ENCODE measurements at places on chromosomes 7 and 10. TPM values are rescaled to one million over a fixed set of nuclear protein-coding genes. Genes with fewer than 3 reads are reported as not detected.

The LEP gene
- not detected for total RNA-seq

- no peak overlapping the region for H3K4me3 ChIP-seq
- no peak overlapping the region for H3K27ac ChIP-seq
- no peak for DNase-seq
- peaks cover 2% of the 10 kb centered on the region for H3K36me3 ChIP-seq
- no peaks in the 10 kb centered on the region for H3K4me1 ChIP-seq
These were observed 35.8 kb downstream of the SCRN1 start for GRCh38 chr7:29953726-29954347.

GRCh38 chr10:11510736-11511135 is 100.7 kb downstream of the USP6NL start:
- DNase-seq: no peak
- H3K27me3 ChIP-seq: no peaks in the 10 kb centered on the region
- H3K27ac ChIP-seq: no peak overlapping the region
- peaks cover 6% of the 10 kb centered on the region for H3K36me3 ChIP-seq
- H3K4me1 ChIP-seq: no peaks in the 10 kb centered on the region

DNA sequence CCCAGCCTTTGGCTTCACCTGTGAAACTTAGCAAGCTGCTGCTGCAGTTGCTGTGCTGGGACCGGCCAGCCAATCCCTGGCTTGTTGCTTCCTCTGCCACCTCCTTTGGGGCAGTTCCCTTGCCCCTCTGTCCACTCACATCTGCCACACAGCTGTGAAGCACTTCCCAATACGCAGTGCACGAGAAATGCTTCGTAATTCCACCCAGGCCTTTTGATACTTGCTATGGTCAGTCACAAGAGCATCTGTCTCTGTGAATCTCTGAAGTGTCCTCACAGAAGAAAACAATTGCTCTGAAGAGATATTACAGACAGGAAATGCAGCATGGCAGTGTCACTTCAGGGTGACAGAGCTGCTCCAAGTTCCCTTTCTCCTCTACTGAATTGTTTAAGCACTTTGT is 208.5 kb downstream of the PTEN start:
- no peak for DNase-seq
- H3K36me3 ChIP-seq: no peaks in the 10 kb centered on the region
- H3K4me3 ChIP-seq: no peak overlapping the region
- no peaks in the 10 kb centered on the region for H3K4me1 ChIP-seq
- H3K27me3 ChIP-seq: no peaks in the 10 kb centered on the region

- no peak for DNase-seq
- H3K4me3 ChIP-seq: no peak overlapping the region
- no peak overlapping the region for H3K27ac ChIP-seq
- no peaks in the 10 kb centered on the region for H3K36me3 ChIP-seq
- H3K27me3 ChIP-seq: no peaks in the 10 kb centered on the region
These were observed 206.3 kb downstream of the FANK1 start for GRCh38 chr10:126102636-126103035.

The CCDC136 gene
- total RNA-seq: 43.7 TPM

The GRB10 gene
- 97.0 TPM for total RNA-seq

- no peak overlapping the region for H3K4me3 ChIP-seq
- no peaks in the 10 kb centered on the region for H3K36me3 ChIP-seq
- H3K27me3 ChIP-seq: peaks cover 20% of the 10 kb centered on the region
- peaks cover 9% of the 10 kb centered on the region for H3K4me1 ChIP-seq
- no peak for DNase-seq
These were observed 1.1 kb upstream of the FAM53B start for GRCh38 chr10:124745252-124745651.

DNA sequence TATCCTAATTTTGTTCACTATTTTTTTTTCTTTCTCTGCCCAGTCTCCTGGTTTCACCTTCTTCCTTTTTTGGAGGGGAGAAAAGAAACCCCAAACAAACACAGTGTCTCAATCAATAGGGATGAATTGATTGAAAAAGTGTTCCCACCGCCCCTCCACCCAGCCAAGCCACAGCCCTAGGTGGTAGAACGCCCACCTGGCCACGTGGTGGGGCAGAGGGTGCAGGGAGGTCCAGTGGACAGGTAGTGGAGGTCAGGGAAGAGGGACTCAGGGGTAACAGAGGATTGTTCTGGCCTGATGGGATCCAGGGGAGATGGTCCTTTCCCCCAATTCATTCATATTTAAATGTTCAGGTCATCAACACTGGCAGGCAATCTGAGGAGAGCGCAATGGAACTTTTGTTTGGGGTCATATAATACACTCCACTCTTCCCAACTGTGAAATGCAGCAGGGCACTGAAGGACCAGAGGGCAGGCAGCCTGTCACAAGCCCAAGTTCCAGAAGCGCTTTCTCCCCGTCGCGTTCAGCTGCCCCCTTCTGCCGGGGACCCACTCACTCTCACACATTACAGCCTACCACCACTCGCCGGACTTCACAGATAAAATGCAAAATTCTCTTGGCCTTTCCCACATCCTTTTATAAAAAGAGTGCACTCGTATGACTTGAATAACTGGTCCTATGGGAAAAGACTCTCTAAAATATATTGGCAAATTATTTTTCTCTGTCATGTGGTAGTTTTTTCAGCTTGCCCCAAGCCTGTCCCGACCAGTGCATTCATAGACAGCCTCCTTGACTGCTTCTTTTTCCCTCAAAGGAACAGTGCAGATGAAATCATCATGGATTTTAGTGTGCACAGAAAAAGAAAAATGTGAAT is 1.6 kb downstream of the INHBA start:
- peak overlapping the region; percentile 40 for H3K4me3 ChIP-seq
- H3K27ac ChIP-seq: no peak overlapping the region
- DNase-seq: no peak
